ENCODE measurements at places on chromosomes 6 and 20.

DNA sequence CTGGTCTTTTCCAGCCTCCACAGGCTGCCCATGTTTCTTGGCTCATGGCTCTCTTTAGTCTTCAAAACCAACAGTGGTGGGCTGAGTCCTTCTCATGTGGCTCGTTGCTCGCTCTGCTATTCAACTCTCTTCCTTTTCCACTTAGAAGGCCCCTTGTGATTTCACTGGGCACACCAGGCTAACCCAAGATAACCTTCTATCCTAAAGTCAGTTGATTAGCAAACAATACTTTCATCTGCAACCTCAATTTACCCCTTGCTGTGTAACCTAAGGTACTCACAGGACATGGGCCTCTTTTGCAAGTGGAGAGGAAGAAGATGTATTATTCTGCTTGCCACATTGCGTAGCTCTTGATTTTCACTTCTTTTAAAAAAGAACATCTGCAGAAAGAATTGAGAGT, 79.6 kb downstream of the UTRN start:
- no peak for DNase-seq

- no peak for DNase-seq
These were observed 116.5 kb downstream of the TRDN start for GRCh38 chr6:123520217-123520616.

GRCh38 chr20:50350510-50351249, 159.5 kb upstream of the PTPN1 start:
- DNase-seq, result no peak

- no peak for DNase-seq
These were observed 275.4 kb downstream of the PHF3 start for GRCh38 chr6:63910863-63911551.

DNA sequence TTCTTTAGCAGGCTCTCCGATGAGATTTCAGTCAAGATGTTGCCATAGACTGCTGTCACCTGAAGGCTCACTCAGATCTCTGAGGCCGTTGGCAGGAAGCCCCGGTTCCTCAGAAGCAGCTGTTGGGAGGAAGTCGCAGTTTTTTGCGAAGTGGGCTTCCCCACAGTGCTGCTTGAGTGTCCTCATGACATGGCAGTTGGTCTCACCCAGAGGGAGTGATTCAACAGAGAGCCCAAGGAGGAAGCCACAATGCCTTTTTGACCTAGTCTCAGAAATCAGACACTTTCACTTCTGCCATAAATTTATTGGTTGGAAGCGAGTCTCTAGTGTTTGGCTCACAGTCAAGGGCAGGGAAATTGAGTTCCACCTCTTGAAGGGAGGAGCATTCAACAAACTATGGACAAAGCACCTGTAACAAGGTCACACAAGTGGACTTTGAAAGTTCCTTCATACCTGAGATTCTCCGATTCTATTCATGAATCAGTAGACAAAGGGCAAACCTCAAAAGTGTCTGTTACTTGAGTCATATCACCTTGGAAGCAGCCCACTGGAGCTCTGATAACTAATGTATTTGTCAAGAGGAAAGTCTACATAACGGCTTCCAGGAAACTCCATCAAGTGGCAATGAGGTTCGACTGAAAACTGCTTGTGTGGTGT, 208.3 kb downstream of the TASP1 start:
- DNase-seq, result no peak

DNA sequence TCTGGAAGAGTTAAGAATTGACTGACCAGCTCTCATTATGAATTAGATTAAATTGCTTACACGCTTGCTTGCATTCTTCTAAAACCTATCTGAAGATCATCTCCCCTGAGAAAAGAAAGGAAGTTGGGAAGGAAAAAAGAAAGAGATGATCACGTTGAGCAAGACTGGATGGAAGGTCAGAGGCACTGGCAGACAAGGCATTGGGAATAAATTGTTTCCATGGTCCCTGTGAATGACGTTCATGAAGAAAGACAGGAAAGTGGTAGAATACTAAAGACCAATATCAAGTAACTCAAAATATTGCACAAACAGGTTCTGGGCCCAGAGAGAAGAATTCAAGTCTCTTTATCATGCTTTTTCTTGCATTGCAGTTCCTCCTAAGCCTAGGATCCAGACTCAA, 1045.4 kb upstream of the MAP3K7 start:
- DNase-seq, result no peak

- DNase-seq, result no peak
These were observed 4.6 kb downstream of the XKR7 start for GRCh38 chr20:31972471-31973021.

GRCh38 chr20:6381887-6382286, 259.1 kb upstream of the FERMT1 start:
- no peak for DNase-seq

GRCh38 chr6:150037526-150038201, 12.3 kb upstream of the RAET1L start:
- DNase-seq, result no peak

GRCh38 chr20:33373735-33374605, 27.3 kb downstream of the CDK5RAP1 start:
- peak; percentile 96 for DNase-seq

DNA sequence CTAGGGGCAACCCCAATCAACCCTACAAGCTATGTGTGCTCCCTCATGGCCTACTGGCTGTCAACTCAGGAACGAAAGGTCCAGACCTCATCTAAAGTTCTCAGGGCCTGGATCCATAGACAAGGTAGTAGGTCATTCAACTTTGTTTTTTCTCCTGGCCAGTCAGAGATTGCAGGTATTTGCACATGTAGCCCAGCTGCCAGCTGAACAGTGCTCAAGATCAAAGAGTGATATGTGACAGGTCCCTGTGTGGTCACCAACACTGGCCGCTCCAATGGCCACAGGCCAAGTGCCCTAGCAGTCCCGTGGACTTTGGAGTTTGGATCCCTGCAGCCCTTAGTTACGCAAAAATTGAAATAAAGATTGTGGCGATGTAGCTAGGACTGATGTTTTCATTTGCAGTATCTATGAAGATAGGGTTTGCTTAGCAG, 60.6 kb upstream of the ATXN1 start:
- no peak for DNase-seq

- no peak for DNase-seq
These were observed 743.3 kb upstream of the CHD6 start for GRCh38 chr20:42361402-42361970.

DNA sequence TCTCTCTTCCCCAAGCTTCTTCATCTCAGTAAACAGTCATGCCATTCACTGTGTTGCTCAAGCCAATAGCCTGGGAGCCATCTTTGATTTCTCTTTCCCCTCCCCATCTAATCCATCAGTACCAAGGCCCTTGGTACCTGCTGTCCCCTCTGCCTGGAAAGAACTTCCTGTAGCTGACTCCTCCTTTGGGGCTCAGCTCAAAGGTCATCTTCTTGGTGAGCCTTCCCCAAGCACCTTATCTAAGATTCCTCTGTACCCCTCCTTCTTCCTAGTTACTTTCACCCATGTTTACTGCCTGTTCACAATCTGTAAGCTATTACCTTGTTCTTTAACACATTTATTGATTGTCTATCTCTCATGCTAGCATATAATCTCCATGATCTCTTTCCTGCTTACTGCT, 3.5 kb downstream of the AARS2 start:
- DNase-seq, result no peak

- DNase-seq, result no peak
These were observed 2.9 kb downstream of the HAO1 start for GRCh38 chr20:7937328-7937727.

- peak; percentile 29 for DNase-seq
These were observed 100.6 kb downstream of the DCDC2 start for GRCh38 chr6:24257282-24257681.

DNA sequence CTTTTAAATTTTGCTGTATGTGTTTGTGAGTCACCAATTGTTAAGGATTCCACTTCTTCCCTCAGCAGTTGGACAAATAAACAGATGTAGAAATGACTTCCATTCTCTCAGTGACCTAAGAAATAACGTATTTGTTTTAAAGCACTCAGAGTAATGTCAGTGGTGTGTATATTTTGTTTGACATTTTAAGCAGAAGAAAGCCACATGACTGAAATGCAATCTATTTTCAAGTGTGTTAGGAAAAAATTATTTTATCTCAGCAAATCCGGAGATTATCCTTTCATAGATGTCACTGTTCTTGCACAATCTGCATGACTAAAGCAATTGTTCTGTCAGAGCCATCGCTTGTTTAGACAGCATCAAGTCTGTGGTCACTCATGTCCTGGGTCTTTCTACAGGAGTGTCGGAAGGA, 77.1 kb downstream of the JAG1 start:
- no peak for DNase-seq

GRCh38 chr6:148035806-148036390, 306.7 kb upstream of the SASH1 start:
- no peak for DNase-seq

- DNase-seq, result no peak
These were observed 1.4 kb downstream of the NFS1 start for GRCh38 chr20:35697696-35698297.

DNA sequence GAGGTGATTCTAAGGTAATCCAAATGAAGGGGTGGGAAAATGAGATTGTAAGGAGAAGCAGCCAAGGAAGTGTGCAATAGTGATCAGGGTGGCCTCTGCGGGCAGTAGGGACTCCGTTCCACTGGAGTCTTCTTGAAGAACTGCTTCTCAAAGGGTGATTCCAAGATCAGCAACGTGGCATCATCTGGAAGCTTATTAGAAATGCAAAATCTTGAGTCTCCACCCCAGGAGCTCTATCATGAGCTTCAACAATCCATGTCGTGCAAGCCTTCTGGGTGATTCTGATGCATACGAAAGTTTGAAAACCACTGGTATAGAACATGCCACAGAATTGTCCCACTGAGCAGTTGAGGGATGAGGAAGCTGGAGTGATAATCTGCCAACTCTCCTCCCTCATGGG, 31.4 kb downstream of the SCP2D1 start:
- DNase-seq, result no peak

DNA sequence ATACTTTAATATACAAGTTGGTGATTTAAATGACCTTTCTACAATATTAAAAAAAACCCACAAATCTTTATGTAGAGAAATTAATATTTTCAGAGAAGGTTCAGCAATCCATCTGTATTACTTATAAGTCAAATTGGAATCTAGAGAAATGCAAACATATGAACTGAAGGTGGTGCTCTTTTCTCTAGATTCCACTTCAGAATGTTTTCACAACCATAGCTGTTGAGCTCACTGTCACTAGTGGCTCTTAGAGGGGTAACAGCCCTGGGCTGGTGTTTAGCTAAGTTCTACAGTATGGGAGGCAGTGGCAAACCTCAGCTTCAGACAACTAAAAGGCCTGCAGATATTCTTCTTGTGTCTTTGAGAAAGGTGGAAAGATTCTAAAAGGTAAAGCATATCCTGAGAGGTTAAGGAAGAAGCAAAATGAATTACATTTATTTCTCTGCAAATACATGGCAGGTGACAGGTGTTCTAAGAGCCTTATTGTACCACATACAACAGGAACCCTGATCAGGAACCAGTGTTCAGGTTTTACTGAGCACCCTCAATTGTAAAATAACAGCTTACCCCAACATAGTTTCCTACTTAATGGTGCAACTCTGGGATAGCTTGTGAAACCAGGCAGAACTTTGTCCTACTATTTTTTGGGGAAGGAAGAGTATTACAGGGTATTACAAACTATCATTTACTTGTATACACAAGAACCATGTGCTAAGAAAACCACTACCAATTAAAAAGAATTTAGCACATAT, 56.6 kb upstream of the SAMHD1 start:
- DNase-seq, result no peak

DNA sequence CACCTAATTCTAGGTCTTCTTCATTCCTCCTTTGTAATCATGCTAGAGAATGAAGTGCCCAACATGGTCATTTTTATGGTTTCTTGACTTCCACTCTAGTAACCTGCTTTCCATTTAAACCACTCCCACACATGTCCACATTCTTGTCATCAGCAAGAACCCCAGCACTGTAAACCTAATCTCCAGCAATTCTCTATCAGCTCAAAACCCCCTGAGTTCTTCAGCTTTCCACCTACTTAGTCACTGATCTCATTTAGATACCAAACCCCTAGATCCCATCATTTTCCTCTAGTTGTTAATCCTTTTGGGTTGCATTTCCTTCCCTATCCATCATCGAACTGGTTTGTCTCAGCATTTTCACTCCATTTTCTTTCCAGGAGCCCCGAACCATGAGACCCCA, 49.7 kb downstream of the GOPC start:
- no peak for DNase-seq

GRCh38 chr6:16773362-16773761, 12.1 kb upstream of the ATXN1 start:
- no peak for DNase-seq

GRCh38 chr6:83114164-83114563, 46.7 kb downstream of the DOP1A start:
- DNase-seq, result no peak

GRCh38 chr6:159023893-159024292, 20.9 kb downstream of the TAGAP start:
- DNase-seq, result no peak

DNA sequence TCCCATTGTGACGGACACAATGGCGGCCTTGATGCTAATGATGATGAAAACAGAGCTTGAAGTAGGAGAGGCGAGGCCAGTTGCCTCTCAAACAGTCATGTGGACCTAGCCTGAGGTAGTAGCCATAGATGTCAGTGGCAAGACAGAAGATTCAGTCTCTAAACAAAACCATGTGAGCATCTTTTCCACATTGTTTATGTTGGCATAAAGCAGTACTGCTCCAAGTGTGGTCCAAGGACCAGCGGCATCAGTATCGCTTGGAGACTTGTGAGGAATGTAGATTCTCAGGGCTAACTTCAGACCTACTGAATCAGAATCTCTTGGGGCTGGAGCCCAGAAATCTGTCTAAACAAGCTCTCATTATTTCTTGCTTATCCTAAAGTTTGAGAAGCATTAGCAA, 312.8 kb upstream of the JAG1 start:
- DNase-seq, result no peak

DNA sequence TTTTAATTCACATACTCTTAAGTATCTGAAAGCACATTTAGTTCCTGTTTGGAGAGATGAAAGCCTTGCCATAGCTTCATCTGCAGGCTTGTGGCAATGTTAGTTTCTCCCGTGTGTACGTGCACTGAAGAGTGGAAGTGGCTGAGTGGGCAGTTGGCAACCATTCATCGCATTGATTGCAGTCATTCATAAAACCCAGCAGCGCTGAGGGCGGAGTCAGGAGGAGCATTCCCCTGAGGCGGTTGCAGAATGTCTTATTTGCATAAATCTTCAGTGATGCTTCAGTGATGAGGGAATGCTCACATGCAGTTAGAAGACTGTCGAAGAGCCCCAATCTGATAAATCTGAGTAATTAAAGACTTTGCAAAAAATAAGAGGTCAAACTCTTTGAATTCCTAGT, 79.1 kb downstream of the RIMS1 start:
- DNase-seq, result no peak

DNA sequence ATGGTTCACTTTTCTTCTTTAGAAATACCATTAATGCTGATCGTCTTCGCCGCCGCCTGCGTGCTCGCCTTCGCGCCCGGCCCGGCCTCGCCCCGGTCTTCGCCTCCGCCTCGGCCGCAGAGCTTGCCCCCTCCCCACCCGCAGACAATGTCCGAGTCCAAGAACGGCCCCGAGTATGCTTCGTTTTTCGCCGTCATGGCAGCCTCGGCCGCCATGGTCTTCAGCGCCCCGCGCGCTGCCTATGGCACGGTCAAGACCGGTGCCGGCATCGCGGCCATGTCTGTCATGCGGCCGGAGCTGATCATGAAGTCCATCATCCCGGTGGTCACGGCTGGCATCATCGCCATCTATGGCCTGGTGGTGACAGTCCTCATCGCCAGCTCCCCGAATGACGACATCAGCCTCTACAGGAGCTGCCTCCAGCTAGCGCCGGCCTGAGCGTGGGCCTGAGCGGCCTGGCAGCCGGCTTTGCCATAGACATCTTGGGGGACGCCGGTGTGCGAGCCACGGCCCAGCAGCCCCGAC, 4.8 kb upstream of the PRPH2 start:
- DNase-seq, result no peak

GRCh38 chr20:48716541-48716940, 111.3 kb downstream of the PREX1 start:
- no peak for DNase-seq

Data from NCI-H2029 treated with DMSO at 0.1 percent for 48 hours (cell line).